ENCODE measurements at places on chromosomes 2 and 18. TPM values are rescaled to one million over a fixed set of nuclear protein-coding genes. Genes with fewer than 3 reads are reported as not detected.

The SERPINB5 gene
- total RNA-seq, result not detected

GRCh38 chr18:13007248-13007560 lies 16.0 kb downstream of the CEP192 start:
- H3K4me3 ChIP-seq, result no peak overlapping the region
- H3K27me3 ChIP-seq, result no peaks in the 10 kb centered on the region
- no peak for DNase-seq
- H3K4me1 ChIP-seq, result no peaks in the 10 kb centered on the region
- H3K27ac ChIP-seq, result no peak overlapping the region

- H3K36me3 ChIP-seq, result peaks cover 3% of the 10 kb centered on the region
- H3K27ac ChIP-seq, result no peak overlapping the region
- H3K4me1 ChIP-seq, result peaks cover 11% of the 10 kb centered on the region
These were observed 208.5 kb upstream of the FN1 start for GRCh38 chr2:215644233-215644897.

- H3K36me3 ChIP-seq, result no peaks in the 10 kb centered on the region
- no peak overlapping the region for H3K4me3 ChIP-seq
- H3K4me1 ChIP-seq, result peaks cover 20% of the 10 kb centered on the region
These were observed 298.9 kb downstream of the DSEL start for GRCh38 chr18:67217551-67218166.
